Stimulated activated CD4-positive, alpha-beta T cell treated with anti-CD3 and anti-CD28 coated beads, TNF-alpha, amount 100 ng/mL, for 48 hours (primary cell): ENCODE measurements at places on chromosomes 16 and 17.

- no peak for DNase-seq
Measured at GRCh38 chr16:58226790-58227189, 28.9 kb upstream of the CSNK2A2 start.

GRCh38 chr17:38867968-38868816, 1.7 kb upstream of the LASP1 start:
- DNase-seq: no peak

DNA sequence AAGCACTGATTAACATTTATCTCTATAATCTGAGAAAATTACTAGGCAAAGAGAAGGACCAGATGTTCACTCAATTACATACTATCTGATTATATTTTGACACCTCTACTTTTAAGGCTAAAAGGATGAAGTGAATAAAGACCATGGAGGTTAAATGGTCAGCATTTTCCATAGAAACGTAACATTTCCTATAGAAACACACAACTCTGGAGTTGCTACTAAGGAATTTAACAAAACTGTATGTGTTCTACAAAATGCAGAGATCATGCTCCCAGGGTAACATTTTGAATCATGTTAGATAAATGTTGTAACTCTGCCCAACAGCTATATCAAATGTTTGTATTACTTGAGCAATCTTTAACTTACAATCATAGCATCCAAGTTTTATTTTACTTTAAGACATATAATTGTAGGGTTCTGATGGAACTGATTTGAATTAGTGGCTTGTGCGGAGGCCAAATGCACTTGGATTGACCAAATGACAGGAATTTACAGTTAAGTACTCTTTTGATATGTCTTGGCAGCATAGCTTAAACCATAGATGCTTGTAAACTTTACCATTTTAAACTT, 97.7 kb downstream of the RPGRIP1L start:
- no peak for DNase-seq

GRCh38 chr17:68843522-68843921, 111.7 kb downstream of the ABCA8 start:
- DNase-seq: no peak

DNA sequence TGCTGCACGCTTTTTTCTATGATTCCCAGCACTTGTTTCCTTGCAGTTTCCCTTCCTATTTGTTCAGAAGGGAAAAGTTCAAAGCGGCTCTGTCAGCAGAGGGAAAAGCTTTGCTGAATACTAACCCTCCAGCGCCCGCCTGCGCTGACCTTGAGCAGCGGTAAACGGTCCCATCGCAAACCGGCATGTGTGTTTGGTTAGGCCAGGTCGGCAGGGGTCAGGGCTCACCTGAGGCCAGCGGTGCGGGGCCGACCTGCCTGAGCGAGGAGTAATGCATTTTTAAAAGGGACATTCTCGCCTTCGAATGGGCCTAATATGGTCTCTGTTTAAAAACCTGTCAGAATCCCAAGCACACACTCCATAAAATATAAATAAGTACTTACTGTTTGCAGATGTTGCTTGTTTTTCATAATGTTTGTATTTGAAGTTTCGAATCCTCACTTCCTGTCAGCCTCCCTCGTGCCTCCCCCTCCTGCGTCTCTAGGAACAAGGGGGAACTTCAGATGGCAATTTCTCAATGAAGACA, 110.1 kb downstream of the IRX3 start:
- DNase-seq: no peak

DNA sequence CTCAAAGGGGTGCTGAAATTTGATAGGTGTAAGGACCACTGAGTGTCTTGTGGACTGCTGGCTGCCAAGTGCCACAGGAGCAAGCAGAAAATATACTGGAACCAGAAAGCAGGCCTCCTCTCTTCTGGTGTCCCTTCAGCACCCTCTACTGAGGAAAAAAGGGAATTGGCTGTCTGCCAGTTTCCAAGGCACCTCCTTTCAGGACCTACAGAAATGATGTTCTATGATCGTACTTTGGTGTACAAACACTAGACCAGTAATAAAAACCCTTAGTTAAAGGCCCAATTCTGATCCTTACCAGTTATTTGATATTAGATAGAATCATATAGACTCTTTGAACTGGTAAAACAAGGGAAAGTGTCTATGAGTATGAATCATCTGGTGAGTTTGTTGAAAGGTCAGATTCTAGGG, 35.8 kb upstream of the BCAS3 start:
- peak; percentile 31 for DNase-seq

DNA sequence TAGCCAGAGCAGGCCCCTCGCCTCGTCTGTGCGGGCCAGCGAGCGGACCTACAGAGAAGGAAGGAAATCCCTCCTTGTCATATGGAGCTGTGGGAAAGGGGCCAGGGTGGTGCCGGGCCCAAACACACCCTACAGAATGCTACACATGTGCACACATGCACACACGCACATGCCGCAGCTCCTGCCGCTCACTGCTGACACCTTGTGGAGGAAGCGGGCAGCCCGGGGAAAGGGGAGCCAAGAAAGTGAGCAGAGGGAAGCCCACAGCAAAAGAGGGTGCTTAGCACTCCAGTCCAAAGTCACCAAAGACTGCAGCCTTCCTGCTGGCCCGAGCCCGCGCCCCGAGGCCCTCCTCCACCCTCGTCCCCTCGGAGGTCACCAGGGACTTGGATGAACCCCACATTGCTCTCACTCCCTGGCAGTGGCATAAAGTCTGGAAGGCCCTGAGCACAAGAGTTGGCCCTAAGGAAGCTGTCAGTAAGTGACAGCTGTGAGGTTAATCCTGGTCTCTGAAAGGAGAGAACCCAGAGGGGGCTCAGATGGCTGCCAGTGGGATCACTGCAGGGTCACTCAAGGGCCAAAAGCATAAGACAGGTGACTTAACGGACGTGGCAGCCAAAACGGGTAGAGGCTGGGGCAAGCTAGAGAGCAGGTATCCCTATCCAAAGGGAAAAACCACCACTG, 68.2 kb downstream of the MYO18A start:
- DNase-seq: peak; percentile 61

DNA sequence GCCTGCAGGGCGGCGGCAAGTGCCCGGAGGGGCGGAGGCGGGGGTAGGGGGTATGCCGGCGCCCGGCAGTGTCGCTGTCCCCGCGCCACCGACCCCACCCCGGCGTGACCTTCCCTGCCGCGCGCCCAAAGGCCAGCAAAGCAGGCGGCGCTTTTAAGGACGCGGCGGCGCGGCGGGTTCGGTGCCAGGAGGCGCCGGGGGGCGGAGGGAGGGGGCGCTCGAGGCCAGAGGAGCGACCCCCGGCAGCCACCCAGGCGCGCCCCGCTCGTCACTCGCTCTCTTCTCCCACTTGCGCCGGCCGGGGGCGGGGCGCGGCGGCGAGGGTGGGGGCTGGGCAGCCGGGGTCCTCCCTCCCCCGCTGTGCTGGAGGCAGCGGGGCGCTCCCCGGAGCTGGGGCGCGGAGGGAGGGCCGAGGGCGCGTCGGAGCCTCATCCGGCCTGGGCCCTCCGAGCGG, 8.6 kb upstream of the BAHCC1 start:
- DNase-seq: no peak

DNA sequence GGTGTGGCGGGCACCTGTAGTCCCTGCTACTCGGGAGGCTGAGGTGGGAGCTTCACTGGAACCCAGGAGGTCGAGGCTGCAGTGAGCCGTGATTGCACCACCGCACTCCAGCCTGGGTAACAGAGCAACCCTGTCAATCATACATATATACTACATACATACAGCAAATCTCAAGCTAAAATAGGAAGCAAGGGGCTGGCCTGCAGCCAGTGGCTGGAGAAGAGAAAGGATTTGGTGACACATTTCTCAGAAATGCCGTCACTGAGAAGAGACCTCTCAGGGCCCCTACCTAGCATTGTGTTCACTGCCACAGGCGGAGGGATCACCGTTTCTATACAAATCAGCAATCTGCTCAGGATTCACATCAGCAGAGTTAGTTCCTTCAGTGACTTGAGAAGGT, 16.9 kb downstream of the NARF start:
- no peak for DNase-seq

DNA sequence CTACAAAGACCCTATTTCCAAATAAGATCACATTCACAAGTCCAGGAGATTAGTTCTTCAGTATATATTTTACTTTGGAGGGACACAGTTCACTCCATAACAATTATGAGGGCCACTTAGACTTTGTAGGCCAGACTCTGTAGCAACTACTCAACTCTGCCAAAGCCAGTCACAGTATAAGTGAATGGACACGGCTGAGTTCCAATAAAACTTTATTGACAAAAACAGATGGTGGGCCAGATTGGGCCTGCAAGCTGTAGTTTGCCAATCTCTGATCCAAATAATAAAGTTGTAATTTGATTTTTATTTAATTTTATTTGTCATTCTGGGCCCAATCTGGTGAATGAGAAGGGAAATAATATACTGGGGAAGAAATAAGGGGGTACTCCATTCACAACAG, 101.1 kb downstream of the ZNF18 start:
- no peak for DNase-seq

DNA sequence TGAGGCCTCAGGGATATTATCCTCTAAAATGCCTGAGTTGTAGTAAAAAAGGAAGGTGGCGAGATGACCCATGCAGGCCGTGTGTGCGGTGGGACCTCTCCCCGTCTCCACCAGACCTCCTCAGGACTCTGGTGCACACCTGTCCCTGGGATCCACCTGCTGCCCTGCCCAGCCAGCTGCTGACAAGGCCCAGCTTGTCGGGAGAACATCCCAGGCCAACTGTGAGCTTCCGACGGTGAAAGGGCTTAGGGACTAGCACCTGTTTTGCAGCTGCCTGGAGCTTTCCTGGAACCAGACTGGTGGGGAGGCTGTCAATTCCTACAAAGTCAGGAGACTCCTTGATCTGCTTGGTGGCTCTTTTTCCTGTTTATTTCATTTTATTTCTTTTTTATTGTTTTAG, 11.6 kb downstream of the IL34 start:
- no peak for DNase-seq

DNA sequence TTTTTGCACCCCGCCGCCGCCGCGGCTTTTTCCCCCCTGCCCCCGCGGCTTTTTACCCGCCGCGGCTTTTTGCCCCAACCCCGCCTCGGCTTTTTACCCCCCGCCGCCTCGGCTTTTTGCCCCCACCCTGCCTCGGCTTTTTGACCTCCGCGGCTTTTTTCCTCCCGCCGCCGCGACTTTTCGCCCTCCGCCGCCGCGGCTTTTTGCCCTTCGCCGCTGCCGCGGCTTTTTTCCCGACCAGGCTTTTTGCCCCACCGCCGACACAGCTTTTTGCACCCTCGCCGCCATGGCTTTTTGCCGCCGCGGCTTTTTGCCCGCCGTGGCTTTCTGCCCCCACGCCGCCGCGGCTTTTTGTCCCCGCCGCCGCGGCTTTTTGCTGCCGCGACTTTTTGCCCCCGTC, 137.0 kb upstream of the TP53TG3D start:
- no peak for DNase-seq

DNA sequence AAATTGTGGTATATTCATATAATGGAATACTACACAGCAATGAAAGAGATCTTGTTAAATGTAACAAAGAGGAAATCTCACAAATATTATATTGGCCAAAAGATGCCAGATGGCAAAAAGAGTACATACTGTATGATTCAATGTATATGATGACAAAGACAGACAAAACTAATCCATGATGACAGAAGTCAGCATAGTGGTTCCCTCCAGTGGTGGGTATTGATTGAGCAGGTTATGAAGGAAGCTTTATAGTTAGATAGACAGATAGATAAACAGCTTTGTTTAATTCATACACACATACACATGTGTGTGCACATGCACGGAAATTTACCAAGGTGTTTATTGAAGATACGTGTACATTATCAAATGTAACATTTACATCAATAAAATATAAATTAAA, 74.4 kb upstream of the SMIM36 start:
- no peak for DNase-seq

- DNase-seq: no peak
Measured at GRCh38 chr16:57801098-57801808, 1.0 kb downstream of the KIFC3 start.

DNA sequence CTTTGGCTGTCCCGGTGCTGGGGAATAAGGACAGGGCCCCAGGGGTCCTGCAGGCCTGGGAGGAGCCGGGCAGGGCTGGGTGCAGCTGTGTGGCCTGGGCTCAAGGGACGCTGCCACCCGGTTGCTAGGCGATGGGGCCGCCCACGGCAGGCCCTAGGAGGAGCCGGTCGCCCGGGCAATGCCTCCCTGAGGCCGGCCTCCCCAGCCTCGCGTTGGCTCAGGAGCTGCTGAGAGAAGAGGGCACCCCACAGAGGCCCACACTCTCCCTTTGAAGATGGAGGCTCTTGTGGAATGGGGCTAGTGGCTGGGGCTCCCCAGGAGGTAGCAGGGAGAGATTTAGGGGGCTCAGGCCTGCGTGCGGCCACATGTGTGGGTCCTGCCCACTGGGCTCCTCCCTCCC, at the start of gene CIBAR2:
TSS of gene CIBAR2 (minus strand) at position 109 of the 400 bp plus-strand sequence. CDS start 120 bp downstream, outside the sequence.
- DNase-seq: no peak

DNA sequence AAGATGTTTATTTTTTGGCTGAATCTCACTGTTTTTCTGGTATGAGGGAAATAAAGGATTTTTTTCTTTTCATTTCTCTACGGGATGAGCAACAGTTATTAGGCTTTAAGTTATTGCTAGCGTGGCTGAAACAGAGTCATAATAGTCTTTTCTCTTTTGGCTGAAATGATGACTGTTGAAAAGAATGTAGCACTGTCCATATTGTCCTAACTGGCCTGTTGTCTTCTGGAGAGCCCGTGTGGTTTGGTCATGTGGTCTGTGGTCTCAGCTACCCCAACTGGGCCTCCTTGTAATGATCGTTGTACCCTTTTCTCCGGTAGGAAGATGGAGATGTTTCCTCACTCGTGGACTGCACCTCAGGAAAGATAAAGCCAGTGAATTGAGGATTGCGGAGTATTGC, 36.6 kb downstream of the EPN2 start:
- DNase-seq: no peak

DNA sequence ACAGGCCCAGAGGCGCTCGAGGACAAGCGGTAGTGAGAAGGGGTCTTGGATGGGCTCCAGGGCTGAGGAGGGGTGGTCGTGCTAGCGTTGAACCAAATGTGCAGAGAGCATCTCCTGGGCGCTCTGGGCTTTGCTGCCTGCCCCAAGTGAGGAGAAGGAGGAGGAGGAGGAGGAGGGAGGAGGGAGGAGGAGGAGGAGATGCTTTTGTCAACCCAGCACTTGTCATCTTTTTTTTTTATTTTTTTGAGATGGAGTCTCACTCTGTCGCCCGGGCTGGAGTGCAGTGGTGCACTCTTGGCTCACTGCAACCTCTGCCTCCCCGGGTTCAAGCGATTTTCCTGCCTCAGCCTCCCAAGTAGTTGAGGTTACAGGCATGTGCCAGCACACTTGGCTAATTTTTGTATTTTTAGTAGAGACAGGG, 59.8 kb downstream of the PGS1 start:
- DNase-seq: no peak

GRCh38 chr17:16534236-16534635, 34.8 kb downstream of the ZNF287 start:
- no peak for DNase-seq

- DNase-seq: no peak
Measured at GRCh38 chr17:78724544-78724943, 57.5 kb downstream of the CYTH1 start.

GRCh38 chr17:78180083-78180482, 6.8 kb downstream of the TK1 start:
- no peak for DNase-seq

DNA sequence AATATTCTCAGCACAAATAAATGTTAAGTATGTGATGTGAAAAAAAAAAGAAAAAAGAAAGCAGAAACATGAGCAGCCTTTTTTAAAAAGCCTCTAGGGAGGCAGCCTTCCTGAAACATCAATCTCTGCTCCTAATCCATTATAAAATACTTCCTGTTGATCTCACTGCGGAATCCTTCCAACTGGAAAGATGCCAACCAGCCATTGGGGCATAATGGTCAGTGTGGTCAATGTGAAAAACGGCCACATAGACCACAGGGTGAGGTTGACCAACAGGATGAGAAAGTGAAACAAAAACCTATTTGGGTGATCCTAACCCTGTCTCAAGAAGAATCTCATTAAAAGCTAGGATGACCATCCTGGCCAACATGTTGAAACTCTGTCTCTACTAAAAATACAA, 26.1 kb upstream of the ABCA8 start:
- no peak for DNase-seq
